SK-N-SH treated with all-trans-retinoic acid at 6 μM for 48 hours (cell line): ENCODE measurements at places on chromosomes 2 and 18.
A peak's percentile ranks its signal among the peaks of the same experiment; 100 is the strongest.

DNA sequence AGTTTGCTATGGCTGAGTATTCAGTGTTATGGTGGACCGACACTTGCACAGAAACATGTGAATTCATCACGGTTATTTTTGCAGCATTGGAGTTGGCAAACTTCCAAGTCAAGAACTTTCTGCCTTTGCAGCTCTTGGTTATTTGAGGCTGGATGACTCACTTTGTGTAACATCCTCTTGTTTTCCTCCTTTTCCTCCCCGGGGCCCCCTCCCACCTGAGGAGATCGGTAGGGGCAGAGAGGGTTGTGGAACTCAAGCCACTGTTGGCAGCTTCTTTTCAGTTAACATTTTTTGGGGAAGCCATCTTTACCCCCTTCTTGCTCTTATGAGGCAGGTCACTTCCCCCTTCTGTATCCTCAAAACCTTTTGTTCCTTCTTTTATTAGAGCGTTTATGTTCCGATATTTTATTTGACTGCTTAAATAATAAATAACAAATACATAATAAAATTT lies 48.6 kb downstream of the DDX1 start:
- no peak; the same call in 2 of the 3 replicates for ATAC-seq

DNA sequence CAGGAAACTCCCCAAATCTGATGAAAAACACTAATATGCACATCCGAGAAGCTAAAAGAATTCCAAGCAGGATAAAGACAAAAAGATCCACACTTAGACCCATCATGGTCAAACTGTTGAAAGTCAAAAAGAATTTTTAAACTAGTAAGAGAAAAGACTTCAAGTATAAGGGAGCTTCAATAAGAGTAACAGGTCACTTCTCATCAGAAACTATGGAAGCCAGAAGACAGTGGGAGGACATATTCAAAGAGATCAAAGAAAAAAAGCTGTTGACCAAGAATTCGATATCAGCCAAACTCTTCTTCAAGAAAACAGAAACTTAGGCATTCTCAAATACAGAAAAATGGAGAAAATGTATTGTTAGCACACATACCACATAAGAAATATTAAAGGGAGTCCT lies 50.4 kb downstream of the ZC3H8 start:
- no peak for ATAC-seq

- no peak for ATAC-seq
Measured at GRCh38 chr2:232487385-232488096, at the start of gene ECEL1. Gene ECEL1 (minus strand): TSS chr2:232487834. CDS start chr2:232486653, 1,181 bp downstream.

GRCh38 chr2:241733391-241734207 lies 831 bp upstream of the D2HGDH start:
- ATAC-seq, result no peak

GRCh38 chr2:128536925-128537620 lies 218.4 kb upstream of the HS6ST1 start:
- ATAC-seq, result no peak

GRCh38 chr2:217326238-217327022 lies 466.6 kb upstream of the TNP1 start:
- ATAC-seq, result no peak

DNA sequence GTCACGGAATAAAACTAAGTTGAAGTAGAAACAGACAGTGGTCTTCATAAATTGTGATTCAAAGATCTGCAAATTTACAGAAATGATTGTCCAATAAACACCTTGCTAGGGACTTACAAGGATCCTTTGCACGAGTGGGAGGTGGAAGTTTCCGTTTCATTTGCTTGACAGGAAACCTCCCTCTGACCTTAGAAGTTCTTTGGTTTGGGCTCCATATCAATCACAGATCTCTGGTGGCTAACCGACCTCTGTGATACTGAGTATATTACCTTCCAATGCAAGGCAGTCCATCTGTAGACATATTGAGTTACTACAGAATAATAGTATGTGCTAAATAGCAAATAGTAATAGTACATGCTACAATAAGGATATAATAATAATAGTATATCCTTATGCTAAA lies 33.7 kb upstream of the RNF152 start:
- ATAC-seq, result no peak

DNA sequence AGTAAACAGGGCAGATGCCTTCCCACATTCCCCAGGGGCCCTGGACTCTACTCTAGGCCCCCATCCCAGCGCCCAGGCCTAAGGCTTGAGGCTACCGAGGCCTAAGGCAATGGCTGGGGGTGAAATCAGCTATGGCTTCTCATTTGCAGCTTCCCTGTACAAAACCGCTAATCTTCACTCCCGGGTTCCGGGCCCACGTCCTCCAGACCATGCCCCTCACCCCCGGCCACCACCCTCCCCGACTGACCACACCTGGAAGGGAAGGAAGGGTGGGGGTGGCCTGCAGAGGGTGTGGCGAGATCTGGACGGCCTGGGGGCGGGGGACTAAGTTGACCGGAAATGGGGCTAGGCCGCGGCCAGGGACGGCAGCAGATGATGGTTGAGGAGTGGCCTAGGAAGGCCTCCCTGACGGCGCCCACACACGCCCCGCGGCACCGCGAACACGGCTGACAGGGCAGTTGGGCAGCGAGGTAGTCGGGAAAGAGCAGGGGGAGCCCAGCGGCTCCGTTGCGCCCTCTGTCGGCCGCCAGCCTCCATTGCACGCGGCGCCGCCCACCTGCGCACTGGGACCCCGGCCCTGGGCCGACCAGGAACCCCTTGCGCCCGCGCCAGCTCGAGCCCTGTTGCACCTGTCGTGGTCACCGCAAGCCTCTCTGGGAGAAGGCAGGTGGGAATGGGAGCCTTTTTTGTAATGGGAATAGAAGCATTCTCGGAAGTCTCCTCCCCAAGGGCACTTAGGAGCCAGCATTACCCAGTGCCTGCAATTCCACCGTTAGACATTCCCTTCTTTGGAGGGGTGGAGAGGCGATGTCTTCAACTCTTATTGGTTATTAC lies 117.1 kb upstream of the STPG4 start:
- peak; percentile 81 for ATAC-seq

- no peak for ATAC-seq
Measured at GRCh38 chr18:808086-808485, 4.0 kb downstream of the YES1 start.

GRCh38 chr18:32771871-32772580 lies 797 bp downstream of the KLHL14 start:
- peak; percentile 44 for ATAC-seq

GRCh38 chr2:238895891-238896600 lies 48.2 kb downstream of the TWIST2 start:
- no peak for ATAC-seq

DNA sequence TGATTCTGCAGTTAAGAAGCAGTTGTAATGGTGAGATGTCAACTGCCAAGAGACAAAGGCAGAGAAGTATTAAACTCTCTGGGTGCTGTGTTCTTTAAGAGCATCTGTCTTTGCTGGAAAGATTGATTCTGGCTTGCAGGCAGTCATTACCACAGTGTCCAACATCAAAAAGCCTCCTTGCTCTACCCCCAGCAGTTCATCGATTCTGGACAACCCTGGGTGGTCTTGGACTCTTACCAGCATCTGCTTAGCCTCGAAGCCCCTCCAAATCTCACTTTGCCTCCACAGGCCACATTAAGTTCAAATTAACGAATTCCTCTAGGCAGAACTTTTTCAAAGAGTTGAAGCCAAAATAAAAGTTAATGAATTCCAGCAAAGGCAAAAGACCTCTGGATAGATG lies 1061.4 kb downstream of the TSN start:
- no peak for ATAC-seq

DNA sequence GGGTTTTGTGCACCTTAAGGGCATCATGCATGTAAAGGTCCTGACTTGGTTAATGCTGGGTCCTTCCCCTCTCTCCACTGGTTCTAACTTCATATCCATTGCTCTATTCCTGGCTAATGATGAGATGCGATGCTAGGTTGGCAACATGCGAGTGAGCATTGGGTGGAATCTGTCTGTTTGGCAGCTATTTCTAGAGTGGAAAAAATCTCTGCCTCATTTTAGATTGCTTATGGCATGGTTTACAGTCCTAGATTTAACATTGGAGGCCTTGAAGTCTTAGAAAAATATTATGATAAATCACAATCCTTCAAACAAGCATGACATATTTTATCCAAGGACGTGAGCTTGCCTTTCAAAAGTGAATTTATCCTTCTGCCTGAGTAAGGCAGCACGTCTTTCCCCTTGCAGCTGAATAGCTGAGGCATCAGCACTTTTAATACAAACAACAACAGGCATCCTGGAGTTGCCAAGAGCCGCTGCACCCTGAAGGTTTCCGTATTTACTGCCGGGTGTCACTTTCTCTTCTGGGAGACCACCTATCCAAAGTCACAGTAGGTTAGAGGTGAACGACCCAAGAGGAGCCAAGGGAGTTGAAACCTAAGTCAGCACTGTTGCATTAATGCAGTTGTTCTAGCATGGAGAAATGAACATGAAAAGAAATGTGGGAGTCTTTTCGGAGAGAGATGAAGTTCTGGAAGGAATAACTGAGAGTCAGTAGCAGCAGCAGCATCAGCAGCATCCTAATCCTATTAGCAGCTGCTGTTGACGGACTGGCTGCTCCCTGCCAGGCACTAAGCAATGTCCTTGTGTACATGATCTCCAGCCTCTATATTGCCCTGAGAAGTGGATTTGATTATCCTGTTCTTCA lies 78.4 kb downstream of the MAPK4 start:
- ATAC-seq, result no peak

- peak; percentile 89 for ATAC-seq
Measured at GRCh38 chr2:166375736-166376487, at the start of gene SCN9A. Gene SCN9A (minus strand): TSS chr2:166375944. CDS start chr2:166311756, 64,188 bp downstream.

GRCh38 chr2:240098349-240098748 lies 37.8 kb downstream of the COPS9 start:
- ATAC-seq, result no peak

DNA sequence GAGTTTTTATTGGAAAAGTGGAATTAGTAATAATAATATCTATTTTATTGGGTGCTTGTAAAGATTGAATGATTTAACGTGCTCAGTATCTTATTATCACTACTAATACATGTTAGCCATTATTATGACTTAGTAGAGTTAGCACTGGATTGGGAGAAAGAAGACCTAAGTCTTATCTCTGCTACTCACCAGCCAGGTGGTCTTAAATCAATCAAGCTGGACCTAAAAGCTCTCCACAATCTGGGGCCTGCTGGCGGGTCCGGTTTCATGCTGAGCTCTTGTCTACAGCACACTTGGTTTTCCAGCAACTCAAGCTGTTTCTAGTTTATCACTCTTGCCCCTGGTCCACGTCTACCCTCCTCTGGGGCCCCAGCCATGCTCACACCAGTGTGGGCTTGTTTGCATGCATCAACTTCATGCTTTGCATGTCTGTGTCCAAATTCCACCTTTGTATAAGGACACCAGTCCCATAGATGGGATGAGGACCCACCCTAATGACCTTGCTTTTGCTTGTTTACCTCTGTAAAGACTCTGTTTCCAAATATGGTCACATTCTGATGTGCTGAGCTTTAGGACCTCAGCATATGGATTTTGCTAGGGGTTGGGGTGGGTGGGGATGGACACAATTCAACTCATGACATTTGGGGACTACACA lies 363.1 kb downstream of the LPIN1 start:
- ATAC-seq, result no peak

DNA sequence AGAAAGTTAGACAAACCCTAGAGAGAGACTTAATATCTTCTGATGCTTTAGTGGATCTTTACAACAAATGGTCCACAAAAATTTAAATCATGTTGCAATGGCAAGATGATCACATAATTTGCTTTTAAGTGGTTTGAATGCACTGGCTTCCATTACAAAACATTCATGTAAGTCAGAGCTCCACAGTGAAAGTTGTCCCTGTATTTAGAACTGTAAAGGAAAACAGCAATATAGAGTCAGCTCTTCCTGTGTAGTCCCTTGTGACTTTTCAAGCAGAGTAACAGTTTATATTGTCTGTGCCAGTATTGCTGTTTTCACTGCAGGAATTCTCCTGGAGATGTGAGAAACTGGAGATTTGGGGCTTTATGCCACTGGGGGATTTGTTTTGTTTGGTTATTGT lies 77.7 kb downstream of the MEIS1 start:
- no peak for ATAC-seq

- ATAC-seq, result no peak
Measured at GRCh38 chr2:40189881-40190280, 262.0 kb downstream of the SLC8A1 start.

GRCh38 chr2:47173986-47174732 lies 19.1 kb upstream of the STPG4 start:
- ATAC-seq, result no peak

DNA sequence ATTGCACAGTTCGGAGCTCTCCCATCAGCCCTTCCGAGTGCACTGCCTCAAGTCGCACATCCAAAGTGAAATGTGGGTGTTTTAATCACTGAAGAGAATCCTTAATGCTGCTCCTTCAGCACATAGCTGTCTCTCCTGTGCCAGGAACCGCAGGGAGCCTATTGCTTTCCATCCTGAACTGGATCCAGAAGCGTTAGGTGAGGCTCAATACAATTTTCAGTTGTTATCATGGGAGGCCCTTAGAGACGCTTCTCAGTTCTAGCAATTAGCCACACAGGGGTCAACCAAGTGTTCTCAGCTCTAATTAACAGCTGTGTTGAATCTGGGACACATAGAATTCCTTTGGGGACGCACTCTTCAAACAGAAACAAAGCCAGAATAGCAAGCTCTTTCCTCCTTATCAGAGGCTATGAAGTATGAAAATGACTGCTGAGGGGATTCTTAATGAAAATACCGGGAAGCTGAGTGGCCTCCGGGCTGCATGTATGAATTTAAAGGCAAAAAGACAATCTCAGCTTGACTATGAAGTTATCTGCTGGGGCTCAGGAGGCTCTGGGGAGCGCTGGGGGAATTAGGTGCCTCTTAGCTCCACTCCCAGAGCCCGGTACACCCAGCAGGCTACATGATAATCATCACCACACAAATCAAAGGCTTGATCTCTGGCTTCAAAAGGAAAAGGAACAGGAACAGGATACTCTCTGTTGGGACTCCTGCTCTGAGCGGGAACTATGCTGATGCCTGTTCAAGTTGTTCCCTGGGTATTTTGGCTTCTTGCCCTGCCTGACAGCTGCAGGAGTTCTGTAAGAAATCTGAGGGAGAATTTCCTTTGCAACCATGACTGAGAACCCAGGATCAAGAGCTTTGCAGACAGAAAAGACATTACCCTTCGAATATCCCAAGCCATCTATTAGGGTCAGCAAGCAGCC lies 55.4 kb upstream of the NCOA1 start:
- ATAC-seq, result peak; percentile 86

DNA sequence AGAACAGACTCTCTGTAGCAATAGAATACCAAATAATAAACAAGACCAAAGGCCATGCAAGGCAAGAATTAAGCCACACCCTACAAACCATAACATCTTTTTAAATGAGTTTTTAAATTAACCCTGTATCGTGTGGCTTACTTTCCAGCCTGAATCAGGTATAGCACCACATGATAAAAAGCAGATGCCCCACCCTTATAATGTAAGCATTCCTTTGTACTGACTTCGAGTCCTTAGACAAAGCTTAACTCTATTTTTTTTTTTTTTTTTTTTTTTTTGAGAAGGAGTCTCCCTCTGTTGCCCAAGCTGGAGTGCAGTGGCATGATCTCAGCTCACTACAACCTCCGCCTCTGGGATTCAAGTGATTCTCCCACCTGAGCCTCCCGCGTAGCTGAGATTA lies 1.7 kb upstream of the C2orf42 start:
- ATAC-seq, result no peak
